Inflammatory macrophage treated with lipopolysaccharide for 4 hours (primary cell): ENCODE measurements at places on chromosomes 2 and 18.

DNA sequence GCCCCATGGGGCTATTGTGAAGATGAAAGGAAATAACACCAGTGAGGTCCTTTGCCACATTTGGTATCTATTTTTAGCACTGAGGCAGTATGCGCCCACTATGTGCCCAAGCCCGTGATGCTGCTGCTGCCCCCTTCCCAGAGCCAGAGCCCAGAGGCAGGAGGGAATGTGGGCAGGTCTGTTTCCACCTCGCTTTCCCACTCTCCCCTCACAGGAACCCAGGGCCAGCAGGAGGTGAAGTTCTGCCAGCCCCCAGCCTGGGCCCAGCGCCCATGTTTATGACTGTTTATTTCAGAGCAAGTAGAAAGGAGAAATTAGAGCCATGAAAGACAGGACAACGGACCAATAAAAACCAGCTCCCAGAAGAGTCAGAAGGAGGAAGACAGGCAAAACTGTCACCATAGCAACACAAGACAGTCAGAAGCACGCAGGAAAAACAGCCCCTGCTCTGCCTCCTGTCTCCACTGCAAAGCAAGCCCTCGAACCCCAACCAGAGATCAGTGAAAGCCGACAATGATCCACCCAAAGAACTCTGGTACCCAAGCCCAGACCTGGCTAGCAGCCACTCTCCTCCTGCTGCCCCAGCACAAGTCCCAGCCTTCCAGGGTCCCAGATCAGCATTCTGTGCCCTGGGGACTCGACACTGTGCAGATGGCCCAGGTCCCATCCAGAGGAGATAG is 1.4 kb downstream of the CYRIA start:
- DNase-seq: peak; percentile 89

GRCh38 chr2:150486539-150487484 is 655 bp downstream of the RND3 start:
- no peak for DNase-seq

- no peak for DNase-seq
Measured at GRCh38 chr2:5725794-5726463, 33.7 kb downstream of the SOX11 start.

DNA sequence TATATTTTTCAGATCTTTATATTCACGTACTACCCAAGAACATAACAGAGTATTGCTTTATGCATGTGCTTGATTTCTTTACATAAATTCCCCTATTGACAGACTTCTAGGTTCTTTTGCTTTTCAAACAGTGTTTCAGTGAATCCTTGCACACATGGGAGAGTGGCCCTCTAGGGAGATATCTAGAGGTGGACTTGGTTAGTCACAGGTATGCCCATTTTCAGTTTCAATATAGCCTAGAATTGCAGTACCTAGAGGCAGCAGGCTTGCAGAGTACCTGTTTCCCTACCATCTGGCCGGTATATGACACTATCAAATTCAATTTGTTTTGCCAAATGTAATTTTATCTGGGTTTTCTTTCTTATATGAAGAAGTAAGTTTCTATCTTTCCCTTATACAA is 36.8 kb downstream of the EML6 start:
- no peak for DNase-seq

DNA sequence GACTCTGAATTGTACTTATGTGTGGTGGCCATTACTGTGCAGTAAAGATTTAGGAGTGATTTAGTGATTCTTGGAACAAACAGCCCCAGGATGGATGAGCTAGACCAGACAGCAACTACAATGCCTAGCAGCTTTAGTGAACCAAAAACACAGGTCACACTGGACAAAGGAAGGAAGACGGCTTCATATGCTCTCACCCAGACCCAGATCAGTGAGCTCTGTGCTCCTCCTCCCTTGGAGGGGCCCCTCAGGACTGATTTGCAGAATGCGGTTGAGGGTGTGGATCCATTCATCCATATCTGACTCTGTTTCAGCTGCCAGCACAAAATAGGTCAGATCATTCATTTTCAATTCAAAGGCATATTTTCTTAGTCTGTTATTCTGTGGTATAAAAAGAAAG is 159.7 kb upstream of the CCDC195 start:
- DNase-seq: no peak

GRCh38 chr18:79866889-79867574 is 69.3 kb downstream of the KCNG2 start:
- DNase-seq: no peak

- DNase-seq: no peak
Measured at GRCh38 chr18:22504251-22505030, 86.7 kb upstream of the CTAGE1 start.

- DNase-seq: no peak
Measured at GRCh38 chr18:2908946-2909335, 62.1 kb downstream of the EMILIN2 start.

DNA sequence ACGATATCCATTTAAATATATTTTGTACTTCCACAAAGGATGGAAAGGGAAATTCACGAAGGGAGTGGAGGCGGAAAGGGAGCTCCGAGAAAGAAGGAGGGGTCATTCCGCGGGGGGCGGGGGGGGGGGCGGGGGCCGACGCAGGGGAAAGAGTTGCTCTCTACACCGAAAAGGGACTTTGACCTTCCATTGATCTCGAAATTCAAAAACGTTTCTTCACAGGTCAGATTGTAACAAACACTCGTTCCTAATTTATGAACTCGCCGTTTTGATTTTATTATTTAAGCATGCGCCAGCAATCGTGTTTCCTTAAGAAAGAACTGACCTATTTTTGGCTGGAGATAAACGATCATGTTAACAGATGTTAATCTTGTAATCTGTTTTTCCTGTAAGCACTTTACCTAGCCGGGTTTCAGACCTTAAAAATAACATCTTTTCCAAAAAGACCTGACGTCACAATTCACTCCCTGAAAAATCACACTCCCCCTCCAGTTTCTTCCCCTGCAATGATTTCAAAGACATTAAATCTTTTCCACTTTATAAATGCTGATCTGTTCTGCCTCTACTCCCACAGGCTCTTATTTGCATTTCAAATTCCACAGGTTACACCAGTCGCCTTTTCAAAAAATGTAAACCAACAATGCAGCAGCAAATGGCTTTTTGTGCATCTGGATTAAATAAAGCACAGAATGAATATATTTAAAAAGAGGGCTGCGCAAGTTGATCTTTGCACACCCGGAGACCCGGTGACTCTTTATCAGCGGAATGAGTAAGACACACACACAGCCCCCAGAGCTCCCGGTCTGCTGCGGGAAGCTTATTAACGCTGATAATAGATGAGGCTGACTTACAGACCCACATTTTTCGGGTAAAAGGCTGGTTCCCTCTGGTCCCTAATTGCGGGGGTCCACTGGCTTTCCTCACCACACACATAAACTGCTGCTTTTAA is 1.6 kb downstream of the ZNF516 start:
- DNase-seq: peak; percentile 59

- no peak for DNase-seq
Measured at GRCh38 chr2:139196754-139197153, 416.6 kb upstream of the NXPH2 start.

DNA sequence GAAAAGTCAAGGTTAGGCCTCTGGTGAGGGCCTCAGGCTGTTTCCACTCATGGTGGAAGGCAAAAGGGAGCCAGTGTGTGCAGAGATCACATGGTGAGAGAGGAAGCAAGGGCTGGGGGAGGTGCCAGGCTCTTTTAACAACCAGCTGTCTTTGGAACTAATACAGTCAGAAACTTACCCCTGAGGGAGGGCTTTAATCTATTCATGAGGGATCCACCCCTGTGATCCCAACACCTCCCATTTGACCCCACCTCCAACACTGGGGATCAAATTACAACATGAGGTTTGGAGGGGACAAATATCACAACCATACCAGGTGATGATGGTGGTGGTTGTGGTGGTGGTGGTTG is 10.9 kb downstream of the POLI start:
- DNase-seq: no peak

DNA sequence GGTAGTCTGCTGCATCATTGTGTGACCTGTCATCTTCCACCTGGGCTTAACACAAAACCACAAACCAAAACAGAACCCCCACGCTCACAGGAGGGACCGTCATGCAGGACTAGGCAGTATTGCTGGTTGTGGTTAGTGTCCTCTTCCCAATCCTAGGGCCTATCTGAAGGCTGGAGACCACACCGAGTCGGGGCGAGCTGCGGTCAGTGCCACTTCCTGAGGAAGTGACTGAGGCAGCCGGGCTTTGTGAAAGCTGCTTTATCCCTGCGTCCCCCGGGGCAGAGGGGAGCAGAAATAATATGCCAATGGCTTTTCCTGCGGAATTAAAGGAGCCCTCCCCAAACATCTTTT is 22.9 kb downstream of the ZNF532 start:
- peak; percentile 85 for DNase-seq

GRCh38 chr18:32271672-32272208 is 81.9 kb downstream of the MEP1B start:
- peak; percentile 23 for DNase-seq

DNA sequence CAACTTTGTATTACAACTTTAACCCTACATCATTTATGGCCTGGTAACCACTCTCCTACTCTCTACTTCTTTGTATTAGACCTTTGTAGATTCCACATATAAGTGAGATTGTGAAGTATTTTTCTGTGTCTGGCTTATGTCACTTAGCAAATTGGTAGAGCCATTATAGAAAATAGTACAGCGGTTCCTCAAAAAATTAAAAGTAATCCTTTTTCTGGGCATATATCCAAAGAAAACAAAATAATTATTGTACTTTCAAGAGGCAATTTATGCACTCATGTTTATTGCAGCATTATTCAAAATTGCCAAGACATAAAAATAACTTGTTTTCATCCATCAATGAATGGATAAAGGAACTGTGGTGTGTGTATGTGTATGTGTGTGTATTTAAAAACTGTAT is 537.5 kb upstream of the FSIP2 start:
- DNase-seq: no peak

GRCh38 chr2:18412980-18413675 is 147.3 kb downstream of the RDH14 start:
- DNase-seq: no peak

DNA sequence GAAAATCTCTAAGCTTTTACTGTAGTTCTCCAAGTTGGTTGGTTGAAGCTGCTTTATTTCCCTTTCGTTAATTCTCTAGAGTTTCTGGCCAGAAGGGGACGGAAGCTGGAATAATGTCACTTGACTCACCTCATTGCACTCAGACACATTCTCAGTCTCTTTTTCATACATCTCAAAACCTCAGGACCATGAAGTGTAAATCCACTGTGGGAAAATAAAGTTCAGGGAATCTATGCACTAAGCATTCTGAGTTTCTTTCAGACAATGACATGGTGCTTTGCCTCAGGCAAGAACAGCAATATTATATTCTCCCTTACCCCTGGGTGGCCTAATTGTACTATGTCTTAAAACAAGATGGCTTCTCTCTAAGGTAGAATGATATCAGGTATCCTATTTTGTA is 167.8 kb downstream of the PRPF40A start:
- no peak for DNase-seq

GRCh38 chr2:239321596-239322415 is 79.0 kb downstream of the HDAC4 start:
- peak; percentile 22 for DNase-seq

DNA sequence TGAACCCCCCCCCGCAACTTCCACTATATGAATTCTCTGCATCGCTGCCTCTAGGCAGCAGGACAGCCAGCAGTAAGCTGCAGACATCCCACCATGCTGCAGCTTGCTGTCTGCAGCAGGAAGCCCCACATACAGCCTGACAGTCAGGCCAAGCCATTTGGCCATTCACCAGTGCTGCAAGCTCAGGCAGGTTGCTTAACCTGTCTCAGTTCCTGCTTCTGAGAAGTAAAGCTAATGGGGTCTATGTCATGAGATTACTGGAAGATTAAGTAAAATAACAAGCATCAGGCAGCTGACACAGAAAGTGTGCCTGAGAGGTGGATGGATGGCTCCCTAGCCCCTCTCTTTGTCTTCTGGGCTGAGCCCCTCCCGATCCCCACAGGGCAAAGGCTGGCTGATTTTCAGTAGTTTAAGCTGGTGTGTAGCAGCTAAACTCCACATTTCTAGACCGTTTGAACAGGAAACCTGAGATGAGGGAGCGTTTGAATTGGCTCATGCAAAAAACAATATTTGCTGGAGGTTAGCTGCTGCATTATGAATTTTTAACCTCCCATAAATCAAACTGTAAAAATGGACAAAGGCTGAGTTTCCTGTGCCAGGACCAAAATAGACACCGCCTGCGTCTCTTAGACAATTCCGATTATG is 193.8 kb upstream of the ARL4C start:
- DNase-seq: no peak

DNA sequence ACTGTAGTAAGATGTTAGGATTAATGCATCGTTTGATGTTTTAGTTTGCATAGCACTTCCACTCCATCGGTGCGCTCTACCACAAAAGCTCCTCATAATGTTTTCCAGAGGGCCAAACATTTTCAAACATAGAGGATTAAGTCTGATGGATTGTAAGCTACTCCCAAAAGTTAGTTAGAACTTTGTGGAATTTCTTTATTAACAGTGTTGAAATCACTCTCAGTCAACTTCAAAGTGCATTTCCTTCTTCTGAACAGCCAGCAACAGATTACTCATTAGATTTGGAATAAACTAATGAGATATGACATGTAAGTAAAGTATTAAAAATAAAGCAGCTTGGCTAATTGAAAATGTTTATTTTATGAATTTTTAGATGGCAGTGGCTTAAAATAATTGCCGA is 30.1 kb upstream of the CTAGE1 start:
- DNase-seq: no peak

GRCh38 chr18:57915865-57916582 is 112.9 kb upstream of the ATP8B1 start:
- no peak for DNase-seq
